Retina (tissue), 1 donor: ENCODE measurements at places on chromosomes 13 and 19.
A peak's percentile ranks its signal among the peaks of the same experiment; 100 is the strongest.

DNA sequence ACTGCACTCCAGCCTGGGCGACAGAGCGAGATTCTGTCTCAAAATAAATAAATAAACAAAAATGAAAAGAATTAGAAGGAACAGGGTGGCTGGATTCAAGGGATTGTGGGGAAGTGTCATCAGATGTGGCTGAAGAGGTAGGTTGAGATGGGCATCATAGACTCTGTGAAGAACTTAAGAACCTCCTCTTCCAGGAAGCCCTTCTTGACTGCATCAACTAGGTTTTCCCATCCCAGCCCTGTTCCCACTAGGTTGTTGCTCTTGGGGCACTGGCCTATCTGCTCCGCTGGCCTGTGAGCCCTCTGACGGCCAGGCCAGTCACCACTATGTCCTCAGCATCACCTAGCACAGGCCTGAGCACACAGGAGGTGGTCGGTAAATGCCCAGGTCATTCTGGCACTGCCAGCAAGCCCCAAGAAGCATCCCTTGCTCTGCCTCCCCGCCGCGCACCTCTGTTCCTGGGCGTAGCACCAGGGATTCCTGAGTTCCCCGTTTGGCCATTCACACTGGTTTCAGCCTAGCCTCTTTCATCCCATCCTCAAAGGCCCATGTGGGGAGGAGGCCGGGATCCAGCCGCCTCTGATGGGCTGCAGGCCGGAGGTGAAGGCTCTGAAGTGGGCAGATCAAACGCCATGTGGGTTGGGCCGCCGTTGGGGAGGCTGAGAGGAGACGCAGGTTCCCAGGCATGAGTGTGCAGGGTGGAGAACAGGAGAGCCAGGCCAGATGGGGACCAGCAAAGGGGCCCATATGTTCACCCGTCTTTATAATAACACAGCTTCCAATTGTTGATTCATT, 27.6 kb upstream of the SLC1A5 start:
- no peak for DNase-seq

- peak; percentile 87 for DNase-seq
Measured at GRCh38 chr13:75480671-75481175, 1.2 kb downstream of the TBC1D4 start.

DNA sequence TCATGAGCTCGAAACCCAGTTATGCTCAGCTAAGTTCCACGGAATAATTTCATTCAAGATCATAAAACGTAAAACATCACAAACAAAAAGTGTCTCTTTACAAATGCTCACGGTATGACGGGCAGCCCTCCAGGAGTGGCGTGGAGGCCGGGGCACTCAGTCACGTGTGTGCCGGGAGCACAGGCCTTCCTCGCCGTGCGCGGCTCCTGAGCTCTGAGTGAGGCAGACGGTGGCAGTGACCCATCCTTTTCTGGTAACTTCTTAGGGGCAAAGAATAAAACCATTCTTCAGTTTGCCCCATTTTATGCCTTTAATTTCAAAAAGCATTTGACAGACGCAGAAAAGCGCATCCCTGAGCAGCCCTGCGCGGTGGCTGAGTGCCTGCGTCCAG, 72.8 kb downstream of the ATP11A start:
- DNase-seq: no peak

- DNase-seq: no peak
Measured at GRCh38 chr19:31352296-31352781, 3.1 kb upstream of the TSHZ3 start.

DNA sequence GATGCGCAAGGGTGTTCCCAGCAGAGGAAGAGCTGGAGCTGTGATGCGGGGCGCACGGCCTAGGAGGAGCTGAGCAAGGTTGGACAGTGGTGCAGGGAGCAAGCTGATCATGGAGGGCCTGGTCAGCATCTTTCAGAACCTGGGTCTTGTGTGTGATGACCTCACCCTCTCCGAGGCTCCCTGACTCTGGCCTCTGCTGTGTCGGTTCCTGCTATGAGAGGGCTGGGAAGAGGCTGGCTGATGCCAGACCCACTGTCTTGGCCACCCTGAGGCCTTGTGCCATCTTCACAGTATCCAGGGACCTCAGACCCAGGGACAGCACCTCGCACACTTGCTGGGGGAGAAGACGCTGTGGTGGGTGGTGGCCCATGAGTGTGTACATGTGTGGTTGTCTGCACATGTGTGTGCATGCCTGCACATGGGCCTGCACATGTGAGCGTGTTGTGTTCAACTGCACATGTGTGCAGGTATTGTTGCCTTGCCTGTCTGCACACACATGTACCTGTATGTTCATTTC, 16.5 kb upstream of the C13orf46 start:
- no peak for DNase-seq

GRCh38 chr13:43054803-43055802, 31.7 kb downstream of the DNAJC15 start:
- peak; percentile 28 for DNase-seq

GRCh38 chr19:40084948-40085347, 5.8 kb downstream of the ZNF780A start:
- DNase-seq: no peak

GRCh38 chr13:25097426-25097825, 1.5 kb downstream of the PABPC3 start:
- no peak for DNase-seq

DNA sequence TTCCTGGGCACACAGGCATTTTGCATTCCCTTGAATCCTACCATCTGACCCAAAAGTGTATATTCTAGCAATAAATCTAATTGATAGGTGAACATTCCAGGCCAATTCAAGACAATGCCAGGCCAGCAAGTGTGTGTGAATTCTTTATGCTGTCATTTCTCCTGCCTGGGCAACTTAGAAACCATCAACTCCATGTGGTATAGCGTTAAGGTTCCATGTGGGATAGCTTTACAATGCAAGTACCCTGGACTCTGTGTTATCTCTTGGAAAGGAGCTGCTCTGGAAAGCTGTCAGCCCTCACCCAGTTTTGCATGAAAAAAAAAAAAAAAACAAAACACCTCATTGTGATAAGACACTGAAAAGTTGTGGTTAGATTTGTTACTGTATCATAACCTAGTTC, 15.6 kb upstream of the FLT1 start:
- no peak for DNase-seq

- no peak for DNase-seq
Measured at GRCh38 chr19:4060621-4061177, 6.0 kb downstream of the ZBTB7A start.

DNA sequence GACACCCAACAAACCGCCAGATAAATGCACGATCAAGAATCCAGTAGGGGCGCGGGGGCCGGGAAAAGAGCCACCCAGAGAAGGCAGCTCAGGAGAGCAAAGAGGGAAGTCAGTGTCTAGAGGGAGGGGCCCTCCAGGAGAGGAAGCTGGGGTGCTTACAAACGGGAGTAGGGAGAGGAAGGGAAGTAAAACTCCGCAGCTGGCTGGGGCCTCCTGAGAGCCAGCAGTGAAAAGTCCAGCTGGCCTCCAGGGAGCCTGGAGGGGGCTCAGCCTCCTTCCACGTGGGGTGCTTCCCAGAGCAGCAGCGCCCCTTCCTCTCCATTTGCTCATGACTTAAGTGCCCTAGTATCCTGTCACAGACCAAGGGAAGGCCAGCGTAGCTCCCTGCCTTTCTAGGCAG, 51.8 kb downstream of the TMED1 start:
- no peak for DNase-seq

DNA sequence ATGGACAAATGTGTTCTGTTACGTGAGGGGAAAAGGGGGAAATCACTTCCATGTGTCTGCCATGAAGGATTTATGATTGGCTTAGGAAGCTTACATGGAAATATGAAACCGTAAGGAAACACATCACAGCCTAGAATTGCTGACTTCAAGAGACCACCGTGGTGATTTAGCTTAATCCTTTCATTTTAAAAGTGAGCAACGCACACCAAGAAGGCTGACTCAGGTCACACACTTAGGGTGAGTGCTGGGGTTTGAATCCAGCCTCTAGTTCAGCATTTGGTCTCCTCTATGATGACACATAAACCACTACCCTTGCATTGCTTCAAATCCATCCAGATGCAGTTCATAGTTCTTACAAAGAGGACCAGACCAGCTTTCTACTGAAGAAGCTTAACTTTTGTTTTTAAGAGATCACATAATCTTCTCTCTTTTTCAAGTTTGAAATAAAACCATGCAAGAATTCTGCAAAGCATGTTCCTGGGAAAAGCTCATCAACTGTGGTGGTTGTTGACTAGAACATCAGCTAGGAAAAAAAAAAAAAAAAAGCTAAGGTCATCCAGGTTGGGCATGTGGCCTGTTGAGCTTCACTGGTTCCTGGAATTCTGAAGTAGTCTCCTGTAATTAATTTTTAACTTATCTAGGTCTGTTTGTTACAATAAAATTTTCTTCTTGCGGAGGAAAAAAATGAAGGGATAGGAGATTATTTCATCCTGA, 60.2 kb upstream of the KL start:
- DNase-seq: no peak

GRCh38 chr19:11337080-11337479, 2.4 kb downstream of the RAB3D start:
- DNase-seq: no peak

DNA sequence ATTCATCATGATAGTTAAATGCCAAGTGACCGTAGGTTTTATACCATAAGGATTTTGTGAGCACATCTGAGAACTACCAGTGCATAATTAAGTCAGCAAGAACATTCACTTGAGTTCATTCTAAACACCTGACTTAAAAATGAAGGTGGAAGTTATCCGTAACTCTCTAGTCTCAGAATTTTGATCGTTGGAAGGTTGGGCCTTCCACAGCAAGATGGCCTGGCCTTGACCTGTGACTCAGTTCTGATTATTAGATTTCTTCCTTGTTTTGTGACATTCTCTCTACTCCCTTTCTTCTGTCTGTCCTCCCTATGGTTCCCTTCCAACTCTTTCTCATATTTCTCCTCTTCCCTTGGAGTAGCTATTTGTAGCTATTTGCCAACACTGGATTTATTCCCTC, 20.0 kb upstream of the WDFY2 start:
- no peak for DNase-seq

DNA sequence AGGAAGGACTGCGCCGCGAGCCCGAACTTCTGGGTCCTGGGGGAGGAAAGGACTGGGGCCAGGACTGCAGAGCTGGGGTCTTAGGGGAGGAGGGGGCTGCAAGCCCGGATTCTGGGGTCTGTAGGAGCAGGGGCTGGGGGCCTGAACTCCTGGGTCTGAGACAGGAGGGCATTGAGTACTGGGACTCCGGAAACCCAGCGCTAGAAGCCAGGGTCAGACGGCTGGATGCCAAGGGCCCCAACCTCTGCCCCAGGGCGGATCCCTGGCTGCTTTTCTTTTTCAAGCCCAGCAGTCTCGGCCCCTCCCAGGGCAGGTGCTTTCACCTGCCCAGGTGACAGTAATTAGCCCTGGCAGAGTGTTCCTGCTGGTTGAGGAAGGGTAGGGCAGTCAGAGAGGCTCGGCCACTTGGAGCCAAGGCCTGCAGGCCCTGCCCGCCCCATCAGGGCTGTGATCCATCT, 2.3 kb downstream of the MYH14 start:
- DNase-seq: no peak

GRCh38 chr13:50243931-50244330, 228.7 kb downstream of the KCNRG start:
- no peak for DNase-seq

DNA sequence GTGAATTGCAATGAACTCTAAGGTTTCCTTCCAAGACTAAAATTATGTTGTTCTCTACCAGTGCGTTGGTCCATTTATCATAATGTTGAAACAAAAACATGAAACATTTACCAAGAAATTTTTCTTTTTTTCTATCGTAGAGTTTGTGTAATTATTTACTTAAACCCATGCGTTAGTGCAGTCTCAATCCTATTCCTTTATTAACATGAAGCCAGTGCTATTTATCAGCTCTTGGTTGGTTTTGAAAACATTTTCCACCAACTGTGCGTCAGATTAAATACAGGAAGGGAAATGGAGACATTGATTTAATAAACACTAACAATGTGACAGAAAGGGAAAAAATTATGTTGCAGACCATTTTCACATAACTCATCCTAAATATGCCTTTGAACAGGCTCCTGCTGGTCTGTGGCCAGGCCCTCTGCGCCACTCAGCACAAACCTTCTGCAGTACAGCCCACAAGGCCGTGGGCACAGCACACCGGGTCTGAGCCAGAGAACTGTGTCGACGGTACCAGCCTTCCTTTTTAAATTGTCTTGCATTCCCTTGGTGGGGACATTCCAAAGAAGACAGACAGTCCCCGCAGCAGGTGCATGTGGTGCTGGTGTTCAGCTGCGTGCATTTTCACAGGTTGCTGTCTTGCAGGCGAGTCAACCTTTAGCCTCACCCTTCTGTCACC, 135.8 kb downstream of the SHISA2 start:
- DNase-seq: no peak

DNA sequence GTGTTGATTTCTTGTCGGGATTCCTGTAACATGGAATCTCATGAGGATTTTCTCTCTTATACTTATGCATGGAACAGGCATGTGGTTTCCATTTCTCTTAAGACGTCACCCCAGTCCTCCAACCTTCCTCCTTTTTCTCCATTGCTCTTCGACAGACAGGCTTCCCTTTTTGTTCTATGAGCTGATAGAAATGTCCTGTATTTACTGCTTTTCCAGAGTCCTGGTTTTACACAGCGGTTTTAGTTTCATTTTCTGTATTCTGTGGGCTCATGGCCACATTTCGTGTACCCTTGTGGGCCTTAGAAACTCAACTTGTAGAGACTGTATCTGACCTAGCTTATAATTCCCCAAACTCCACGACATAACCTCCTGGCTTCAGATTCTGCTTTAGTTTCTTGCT, 113.1 kb downstream of the PAN3 start:
- no peak for DNase-seq

DNA sequence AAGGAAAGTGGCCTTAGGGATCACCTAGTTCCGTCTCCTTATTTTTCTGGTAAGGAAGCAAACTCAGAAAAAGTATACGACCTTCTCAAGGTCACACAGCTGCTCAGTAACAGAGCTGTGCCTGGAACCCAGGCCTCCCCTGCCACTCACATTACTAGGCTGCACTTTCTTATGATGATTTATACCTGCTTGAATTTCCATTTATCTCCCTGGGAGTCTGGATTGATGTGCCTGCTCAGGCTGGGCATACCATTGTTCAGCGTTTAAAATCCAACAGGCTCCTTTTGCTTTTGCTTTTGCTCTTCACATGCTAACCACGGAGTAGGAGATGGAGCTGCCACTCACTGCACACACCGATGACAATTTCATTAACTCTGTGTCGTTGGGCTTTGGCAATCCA, 241.0 kb downstream of the OLFM4 start:
- DNase-seq: no peak

- DNase-seq: no peak
Measured at GRCh38 chr19:7393459-7393858, 44.7 kb downstream of the ARHGEF18 start.

DNA sequence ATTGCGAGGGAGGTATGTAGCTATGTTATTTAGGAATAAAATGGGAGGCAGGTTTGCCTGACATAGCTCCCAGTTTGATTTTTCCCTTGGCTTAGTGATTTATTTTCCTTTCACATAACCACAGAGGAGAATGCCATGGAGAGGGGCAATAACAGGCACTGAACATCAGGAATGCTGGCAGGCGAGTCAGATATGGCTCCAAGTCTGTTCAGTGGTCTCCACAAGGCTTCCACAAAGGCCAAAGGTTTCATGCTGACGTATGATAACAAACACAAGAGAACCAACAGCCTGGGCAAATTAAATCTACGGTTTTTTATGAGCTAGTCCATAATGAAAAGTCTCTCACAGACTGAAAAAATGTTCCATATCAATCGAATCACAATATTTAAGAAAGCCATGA, 66.7 kb downstream of the SUCLA2 start:
- DNase-seq: no peak

GRCh38 chr13:66553391-66553790, 676.7 kb downstream of the PCDH9 start:
- DNase-seq: no peak
